ENCODE measurements at places on chromosomes 12 and 14.

DNA sequence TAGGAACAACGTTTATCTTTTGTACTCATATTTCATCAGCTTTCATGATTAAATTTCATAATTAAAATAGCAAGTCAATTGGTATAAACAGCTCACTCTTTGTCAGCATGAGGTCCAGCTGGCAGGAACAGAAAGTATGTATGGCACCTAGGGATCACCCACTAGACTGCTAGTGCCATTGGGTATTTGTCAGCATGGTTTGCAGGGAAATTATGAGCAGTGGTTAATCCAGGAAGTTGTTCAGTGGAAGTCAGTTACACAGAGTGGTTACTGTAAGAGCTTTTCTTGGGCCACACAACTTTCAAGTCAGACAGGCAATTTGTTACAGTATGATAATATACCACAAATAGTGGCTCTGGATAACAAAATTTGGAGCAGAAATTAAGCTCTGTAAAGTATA, 340.3 kb upstream of the RGS6 start:
- DNase-seq: no peak

GRCh38 chr12:87253157-87253556, 776.0 kb downstream of the C12orf50 start:
- no peak for DNase-seq

DNA sequence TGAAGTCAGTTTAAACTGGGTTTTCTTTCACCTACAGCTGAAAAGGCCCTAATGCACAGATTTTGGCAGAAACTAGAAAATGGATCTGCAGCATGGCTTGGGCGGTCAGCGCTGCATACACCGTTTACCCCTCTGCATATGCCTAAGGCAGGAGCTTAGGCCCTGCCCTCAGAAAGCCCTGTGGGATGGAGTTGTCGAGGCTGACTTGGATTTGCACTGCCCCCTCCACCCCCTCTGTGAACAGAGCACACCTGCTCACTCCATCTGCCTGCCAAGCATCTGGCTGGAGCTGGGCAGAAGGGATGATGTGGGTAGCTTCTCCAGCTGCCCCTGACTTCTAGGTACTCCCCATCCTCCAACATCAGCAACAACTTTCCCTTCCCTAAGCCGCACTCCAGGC, 41.9 kb downstream of the TTC7B start:
- DNase-seq: no peak

DNA sequence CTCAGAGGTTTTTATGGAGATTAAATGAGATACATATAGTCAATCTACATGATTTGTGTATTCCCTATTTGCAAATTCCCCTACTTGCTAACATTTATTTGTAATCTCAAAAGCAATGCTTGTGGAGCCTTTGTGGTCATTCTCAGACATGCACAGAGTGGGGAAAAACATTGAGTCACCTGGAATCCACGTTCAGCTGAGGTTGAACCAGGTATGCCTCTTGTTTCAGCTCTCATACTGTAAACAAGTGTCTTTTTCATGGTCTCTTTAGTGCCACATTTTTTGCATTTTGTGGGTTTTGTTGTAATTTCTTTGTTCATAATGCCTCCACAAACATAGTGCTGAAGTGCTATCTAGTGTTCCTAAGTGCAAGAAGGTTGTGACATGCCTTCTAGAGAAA, 181.9 kb downstream of the BCAT1 start:
- no peak for DNase-seq

- no peak for DNase-seq
Observed at GRCh38 chr12:104975587-104976343, 10.4 kb upstream of the NOPCHAP1 start.

- DNase-seq: no peak
Observed at GRCh38 chr14:87940382-87940781, 52.6 kb downstream of the GALC start.

- DNase-seq: no peak
Observed at GRCh38 chr14:32137892-32138291, 60.8 kb downstream of the ARHGAP5 start.

DNA sequence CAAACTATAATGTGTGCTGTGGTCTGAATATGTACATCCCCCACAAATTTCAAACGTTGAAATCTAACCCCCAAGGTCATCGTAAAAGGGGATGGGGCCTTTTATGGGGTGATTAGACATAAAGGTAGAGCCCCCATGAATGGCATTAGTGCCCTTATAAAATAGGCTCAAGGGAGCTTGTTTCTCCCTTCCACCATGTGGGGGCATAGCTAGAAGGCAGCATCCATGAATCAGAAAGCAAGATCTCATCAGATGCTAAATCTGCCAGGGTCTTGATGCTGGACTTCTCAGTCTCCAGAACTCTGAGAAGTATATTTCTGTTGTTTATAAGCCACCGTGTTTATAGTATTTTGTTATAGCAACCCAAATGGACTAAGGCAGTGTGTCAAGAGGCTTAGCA, 33.4 kb upstream of the IGF1 start:
- no peak for DNase-seq

GRCh38 chr12:52815676-52816588, 2.0 kb upstream of the KRT4 start:
- no peak for DNase-seq

- DNase-seq: no peak
Observed at GRCh38 chr12:125203145-125203765, 138.0 kb downstream of the AACS start.

- DNase-seq: no peak
Observed at GRCh38 chr12:121797937-121798786, 4.7 kb upstream of the RHOF start.

GRCh38 chr14:21978999-21979314, 305.3 kb upstream of the OR4E1 start:
- no peak for DNase-seq
